Stimulated activated CD4-positive, alpha-beta T cell treated with anti-CD3 and anti-CD28 coated beads, Interleukin-4, amount 100 ng/mL, for 4 hours (primary cell): ENCODE measurements at places on chromosomes 16 and 17.

- DNase-seq = no peak
Observed at GRCh38 chr16:84026606-84027005, 16.0 kb downstream of the SLC38A8 start.

GRCh38 chr16:8630255-8630953, 8.9 kb downstream of the METTL22 start:
- DNase-seq = no peak

DNA sequence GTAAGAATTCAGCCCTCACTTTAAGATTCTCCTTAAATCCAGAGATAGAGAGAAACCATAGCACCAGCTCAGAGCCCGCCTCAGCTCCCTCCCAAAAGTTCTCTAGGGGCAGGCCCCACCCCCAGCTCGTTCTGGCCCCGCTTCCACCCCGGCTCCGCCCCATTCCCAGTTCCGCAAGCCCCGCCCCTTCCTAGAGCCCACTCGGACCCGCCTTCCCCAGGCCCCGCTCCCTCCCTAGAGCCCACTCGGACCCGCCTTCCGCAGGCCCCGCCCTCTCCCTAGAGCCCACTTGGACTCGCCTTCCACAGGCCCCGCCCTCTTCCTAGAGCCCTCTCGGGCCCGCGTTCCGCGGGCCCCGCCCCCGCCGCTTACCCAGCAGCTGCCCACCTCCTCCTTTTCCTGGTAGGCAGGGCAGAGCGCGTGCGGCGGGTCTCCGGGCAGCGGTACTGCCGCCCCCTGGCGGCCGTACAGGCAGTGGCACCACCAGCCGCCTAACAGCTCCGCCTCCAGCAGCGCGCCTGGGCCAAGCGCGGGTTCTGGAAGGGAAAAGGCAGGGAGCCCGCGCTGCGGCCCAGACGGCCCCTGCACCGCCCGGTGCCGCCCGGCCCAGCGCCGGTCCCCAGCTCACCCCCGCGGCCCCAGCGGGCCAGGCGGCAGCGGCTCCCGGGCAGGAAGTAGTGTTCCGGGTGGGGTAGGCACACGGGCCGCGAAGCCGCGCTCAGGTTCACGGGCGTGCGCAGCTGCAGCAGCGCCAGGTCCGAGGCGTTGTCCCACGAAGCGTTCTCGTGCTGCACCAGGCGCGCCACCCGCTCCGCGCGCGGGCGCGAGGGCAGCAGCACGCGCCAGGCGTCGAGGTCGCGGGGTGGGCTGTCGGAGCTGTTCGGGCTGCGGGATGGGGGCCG, 6.8 kb upstream of the PRSS8 start:
- peak; percentile 98 for DNase-seq

DNA sequence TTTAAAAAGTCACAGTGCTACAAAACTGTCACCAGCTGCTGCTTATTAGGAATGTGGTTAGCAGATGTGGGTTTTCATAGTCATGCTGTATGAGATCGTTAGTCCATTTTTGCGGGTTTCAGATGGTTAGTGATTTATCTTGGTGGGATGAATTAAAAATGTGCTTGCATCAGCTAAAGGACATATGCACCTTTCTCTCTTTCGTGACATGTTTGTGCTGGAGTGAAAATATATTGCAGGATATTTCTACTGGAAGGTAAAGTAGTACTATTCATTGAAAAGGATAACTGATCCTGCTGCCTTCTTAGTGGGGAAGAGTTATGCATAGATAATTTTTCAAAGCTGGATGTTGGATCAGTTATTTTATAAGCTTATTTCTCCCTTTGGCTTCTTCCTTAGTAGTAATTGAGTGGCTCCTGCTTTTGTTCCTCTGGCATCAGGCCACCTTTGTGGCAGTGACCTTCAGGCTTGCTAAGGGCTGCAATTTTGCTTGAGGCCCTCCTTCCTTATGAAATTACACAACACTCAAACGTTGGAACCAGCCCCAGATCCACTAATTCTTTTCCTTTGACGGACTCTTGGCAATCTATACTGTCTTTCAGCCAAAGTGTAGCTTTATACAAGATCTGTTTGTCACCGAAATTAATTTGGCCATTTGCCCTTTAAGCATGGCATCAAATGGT, 7.5 kb upstream of the SNTB2 start:
- no peak for DNase-seq

GRCh38 chr17:13587487-13588338, 14.0 kb downstream of the HS3ST3A1 start:
- DNase-seq = no peak

- no peak for DNase-seq
Observed at GRCh38 chr17:77147357-77147801, 6.6 kb downstream of the SEC14L1 start.

DNA sequence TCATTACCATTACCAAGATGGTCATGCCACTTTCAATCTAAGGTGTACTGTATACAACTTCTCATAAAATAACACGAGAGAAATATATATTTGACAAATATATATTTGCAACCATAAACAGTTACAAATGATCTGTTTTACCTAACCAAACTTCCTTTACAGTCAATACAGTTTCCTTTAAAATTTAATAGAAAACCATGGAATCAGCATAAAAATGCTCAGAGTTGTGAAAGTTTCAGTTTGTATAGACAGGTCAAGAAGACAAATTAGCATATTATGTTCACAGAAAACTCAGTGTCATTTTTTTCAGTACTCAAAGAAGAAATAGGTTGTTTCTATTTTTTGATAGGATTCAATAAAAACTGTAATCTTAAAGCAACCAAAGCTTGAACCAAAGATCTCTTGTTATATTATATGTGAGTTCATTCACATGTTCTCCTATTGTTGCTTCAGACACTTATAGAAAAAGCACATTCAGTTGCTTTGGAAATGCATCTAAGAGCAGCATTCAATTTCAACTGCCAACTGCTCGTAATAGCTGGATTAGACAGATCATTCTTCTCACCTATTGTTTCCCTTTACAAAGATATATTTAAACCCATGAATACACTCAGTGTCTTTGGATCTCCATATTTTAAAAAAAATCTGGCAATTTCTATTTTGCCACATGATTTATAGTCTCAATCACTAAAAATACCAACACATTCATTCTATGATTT, 15.1 kb downstream of the SSH2 start:
- DNase-seq = no peak

DNA sequence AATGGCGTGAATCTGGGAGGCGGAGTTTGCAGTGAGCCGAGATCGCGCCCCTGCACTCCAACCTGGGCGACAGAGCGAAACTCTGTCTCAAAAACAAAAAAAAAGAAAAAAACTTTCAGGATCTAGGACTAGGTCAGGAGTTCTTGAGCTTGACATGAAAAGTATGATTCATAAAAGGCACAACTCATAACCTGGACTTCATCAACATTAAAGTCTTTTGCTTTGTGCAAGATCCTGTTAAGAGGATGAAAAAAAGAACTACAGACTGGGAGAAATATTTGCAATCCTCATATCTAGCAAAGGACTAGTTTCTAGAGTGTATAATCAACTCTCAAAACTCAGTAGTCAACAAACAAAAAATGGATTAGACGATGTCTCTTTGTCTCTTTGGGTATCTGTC, 40.0 kb downstream of the TBC1D16 start:
- DNase-seq = no peak

- DNase-seq = no peak
Observed at GRCh38 chr17:79159926-79160325, 85.3 kb downstream of the ENGASE start.

- no peak for DNase-seq
Observed at GRCh38 chr16:83443972-83444371, 363.8 kb upstream of the HSBP1 start.

- DNase-seq = no peak
Observed at GRCh38 chr17:64270885-64271284, 7.8 kb upstream of the TEX2 start.

DNA sequence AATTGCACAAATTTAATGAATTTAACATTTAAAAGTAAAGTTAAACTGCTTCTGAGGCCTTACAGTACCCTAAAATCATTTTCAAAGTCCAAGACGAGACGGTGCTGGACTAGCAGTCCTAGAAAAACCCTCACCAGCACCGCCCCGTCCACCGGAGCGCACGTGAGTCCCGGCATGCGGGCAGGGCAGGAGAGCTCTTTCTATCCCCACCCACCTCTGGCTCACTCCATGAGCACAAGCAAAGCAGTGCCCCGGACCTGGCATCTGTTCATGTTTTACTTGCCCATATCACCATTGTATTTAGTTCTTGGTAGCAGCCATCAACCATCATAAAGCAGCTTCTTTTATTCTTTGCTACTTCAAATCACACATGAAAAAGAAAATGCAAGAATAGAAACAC, 41.7 kb downstream of the ANKRD11 start:
- DNase-seq = no peak

DNA sequence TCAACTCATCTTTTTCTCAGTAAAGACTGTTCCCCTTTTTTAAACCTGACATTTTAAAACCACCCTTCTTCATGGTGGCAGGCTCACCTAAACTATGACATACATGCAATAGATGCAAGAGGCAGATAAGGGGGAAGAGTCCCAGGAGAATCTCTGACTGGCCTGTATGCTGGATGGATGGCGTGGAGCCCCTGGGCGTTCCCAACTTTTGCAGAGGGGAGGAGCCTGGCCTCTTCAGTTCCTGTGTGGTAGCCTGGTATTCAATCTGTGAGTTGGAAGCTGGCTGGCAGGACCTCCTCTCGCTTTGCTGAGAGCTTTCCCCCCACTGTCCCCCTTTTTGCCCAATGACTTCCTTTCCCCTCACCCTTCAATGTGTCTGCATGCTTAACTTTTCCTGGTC, 217.6 kb upstream of the CA10 start:
- DNase-seq = no peak

DNA sequence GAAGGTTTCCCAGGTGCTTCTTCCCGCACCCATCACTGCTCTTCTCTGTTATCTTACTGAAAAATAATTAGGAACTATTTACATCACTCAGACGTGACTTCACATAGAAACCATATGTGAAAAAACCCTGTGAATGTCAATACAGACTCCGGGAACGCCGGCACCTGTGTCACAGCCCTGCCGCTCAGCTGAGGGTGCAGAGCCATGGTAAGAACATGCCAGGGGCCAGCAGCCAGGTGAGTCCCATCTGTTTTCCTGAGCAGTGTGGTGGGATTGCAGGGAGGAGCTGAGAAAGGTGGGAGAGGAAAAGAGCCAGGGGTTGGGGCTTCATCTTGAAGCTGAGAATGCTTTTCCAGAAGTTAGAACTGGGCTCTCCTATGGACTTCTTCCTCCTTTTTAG, 13.7 kb downstream of the FOXF1 start:
- no peak for DNase-seq

GRCh38 chr16:48511071-48511540, 98.9 kb downstream of the N4BP1 start:
- no peak for DNase-seq

GRCh38 chr16:74740795-74741304, 33.8 kb downstream of the FA2H start:
- DNase-seq = no peak

- DNase-seq = no peak
Observed at GRCh38 chr16:5025171-5025632, 8.5 kb downstream of the NAGPA start.

DNA sequence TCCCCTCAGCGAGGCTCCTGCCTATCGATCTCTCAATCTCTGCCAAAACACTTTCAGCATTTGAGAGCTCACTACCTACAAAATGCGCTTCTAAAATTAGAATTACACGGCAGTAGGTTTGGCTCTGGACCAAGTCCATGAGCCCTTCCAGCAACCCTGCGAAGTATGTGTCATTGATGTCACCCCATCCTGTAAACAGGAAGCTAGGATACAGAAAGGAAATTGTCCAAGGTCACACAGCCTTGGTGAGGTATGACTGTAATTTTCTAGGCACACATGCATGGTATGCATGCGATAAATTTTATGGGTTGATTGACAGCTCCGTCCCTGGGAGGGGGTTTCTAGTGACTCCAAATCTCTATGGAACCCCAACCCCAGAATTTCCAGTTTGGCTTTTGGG, 330.3 kb upstream of the CDH5 start:
- DNase-seq = no peak

DNA sequence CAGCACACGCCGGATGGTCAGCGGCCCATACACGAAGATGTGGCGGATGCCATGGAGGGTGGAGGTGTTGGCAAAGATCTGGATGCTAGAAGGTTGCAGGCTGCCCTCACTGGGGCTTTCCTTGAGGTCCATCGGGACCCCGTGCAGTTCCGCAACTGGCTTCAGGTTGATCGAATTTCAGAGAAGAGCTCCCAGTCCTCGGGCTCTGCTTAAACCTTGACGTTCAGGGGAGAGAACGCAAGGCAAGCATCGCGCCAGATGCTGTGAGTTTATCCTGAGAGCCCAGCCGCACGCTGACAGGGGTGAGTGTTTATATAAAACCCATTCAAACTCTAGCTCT, 98.7 kb upstream of the CCL2 start:
- DNase-seq = no peak

DNA sequence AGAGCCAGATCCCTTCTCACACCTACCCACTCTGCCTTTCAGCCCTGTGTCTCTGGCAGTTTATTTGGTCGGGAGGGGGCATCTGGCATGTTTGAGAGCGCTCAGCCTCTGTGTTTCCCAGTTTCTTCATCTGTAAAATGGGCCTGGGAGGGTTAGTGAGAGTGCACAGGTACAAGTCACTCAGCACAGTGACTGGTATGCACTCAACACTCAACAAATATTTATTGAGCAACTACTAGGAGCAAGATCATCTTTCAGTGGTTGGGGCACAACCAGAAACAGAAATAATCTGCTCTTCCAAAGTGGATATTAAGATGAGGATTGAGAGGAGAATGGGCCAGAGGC, 13.7 kb upstream of the SRCIN1 start:
- no peak for DNase-seq

DNA sequence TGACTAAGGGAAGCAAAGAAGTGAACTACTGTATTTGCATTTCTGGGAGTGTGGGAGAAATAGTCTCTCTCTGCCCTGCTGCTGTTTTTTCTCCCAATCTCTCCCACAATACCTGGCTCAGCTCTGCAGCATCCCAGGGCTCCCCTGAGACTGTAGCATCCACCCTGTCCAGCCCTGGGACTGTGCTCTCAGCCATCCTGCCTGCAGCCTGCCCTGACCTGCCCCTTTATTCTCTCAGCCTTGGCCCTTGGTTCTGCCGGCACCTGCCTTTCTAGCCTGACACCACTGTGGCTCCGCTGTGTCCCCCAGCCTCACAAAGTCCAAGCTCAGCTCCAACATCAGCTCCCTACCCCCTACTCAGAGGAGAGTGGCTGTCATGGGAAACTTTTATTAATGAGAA, 1.9 kb downstream of the PDILT start:
- DNase-seq = no peak

DNA sequence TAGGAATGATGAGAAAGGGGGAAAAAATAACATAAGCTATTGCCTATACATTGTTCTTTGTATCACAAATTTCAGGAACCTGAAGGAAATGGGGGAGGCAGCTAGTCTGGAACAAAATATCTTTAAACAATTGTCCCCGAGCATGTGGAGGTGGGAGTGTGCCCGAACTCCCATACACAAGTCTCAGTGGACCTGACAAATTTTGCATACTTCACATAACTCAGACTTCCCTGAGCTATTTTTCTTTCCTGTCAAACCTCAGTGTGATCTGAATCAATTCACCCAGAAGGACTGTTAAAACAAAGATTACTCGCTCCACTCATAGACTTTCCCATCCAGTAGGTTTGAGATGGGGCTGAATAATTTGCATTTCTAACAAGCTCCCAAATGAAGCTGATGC, 1.6 kb upstream of the XPO6 start:
- DNase-seq = no peak

GRCh38 chr17:76578376-76578775, 7.3 kb downstream of the ST6GALNAC2 start:
- DNase-seq = no peak
